ENCODE measurements at places on chromosomes 5 and 9.

DNA sequence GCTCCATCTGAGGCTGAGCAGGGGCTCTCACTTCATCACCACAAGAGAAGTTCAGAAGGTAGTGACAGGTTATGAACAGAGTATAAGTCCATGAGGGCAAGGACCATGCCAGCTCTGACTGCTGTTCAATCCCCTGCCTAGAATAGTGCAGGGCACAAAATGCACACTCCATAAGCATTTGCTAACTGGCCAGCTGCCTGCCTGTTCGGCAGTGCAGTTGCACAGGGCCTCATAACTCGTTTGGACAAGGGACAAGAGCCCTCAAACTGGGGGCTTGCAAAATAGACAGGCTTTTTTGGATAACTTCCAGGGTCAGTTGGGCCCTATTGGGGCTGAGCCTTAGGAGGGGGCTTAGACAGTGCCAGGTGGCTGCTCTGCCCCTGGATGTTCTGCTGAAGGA, 21.1 kb downstream of the SPARC start:
- no peak for DNase-seq

DNA sequence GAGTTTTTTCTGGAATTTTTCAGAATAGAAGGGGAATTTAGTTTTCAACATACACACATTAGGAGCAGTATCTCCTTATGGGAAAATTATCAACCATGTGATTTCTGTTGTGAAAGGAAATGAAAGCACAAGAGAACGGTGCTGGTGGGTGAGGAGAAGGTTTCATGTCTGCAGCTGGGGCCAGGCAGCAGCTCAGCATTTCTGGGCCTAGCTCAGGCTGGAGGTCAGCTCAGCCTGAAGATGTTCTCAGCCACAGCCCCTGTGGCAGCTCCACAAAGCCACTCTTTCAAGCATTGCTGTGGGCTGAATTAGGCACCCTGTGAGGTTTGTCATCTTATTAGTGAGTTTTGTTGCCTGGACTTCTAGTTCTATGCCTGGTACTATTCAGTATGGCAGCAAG, 90.3 kb downstream of the DIRAS2 start:
- no peak for DNase-seq

GRCh38 chr5:33611877-33612276, 171.1 kb downstream of the TARS1 start:
- DNase-seq, result no peak

DNA sequence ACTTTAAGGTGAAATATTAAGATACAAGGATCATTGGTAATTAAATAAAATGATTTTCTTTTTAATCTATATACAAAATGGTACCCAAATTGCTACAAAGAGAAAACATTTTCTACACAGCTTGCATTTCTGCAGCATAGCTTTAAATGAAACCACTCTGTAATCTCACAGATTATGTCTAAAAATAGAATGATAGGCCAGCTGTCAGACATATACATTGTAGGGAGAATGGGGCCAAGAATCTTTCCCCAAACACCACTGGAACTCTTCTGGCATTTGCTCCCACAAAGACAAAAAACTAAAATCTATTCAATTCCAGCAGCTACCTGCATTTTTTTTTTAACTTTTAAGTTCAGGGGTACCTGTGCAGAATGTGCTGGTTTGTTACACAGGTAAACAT, 124.1 kb upstream of the NR5A1 start:
- no peak for DNase-seq

DNA sequence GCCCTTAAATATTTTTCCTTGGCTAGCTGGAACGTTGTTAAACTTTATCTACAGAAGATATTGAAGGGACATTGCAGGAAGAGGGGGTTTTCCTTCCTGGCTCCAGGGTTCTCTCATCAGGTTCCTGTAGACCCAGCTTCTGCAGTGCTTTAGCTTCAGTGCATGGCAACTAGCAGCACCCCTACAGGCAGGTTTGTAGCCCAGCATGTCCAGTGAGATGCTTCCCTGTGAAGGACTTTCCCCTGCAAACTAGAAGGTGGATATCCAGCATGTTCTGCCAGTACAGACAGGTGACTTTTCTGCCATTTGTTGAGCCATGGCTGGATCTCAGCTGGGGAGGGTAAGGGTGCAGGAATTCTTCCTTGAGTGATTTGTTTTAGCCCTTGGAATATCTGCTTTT, 10.4 kb downstream of the CCL28 start:
- no peak for DNase-seq

DNA sequence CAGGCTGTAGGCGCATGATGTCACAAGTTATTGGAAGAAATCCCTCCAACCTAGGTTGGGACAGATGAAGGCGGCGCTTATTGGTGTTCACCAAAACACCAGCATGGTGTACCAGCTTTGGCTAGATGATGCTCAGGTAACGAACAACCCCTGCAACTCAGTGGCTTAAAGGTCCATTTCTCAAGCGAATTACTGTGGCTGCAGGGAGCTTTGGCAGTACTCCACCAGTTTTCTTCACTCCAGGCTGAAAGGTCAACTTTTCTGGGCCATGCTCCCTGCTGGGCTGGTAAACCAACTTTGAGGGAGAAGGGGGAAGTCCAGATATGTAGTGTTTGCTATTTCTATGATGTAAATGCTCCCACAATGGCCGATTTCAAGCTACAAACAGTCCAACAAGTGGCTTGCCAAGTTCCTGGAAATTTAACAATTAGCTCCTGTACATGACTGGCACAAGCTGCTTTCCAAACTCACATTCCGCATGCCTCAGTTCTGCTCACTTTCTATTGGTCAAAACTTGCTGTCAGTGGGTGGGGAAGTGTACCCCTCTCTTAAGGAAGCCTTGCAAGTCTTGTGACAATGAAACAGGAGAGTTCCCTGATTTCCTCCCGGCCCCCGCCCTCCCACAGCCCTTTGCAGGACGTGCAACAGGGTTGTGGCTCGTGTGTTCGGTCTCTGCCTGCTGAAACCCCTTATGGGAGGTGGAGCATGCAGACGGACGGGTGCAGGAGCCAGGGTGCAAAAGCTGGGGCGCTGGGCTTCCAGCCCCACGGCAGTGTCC, 588 bp upstream of the ZBED3 start:
- no peak for DNase-seq

DNA sequence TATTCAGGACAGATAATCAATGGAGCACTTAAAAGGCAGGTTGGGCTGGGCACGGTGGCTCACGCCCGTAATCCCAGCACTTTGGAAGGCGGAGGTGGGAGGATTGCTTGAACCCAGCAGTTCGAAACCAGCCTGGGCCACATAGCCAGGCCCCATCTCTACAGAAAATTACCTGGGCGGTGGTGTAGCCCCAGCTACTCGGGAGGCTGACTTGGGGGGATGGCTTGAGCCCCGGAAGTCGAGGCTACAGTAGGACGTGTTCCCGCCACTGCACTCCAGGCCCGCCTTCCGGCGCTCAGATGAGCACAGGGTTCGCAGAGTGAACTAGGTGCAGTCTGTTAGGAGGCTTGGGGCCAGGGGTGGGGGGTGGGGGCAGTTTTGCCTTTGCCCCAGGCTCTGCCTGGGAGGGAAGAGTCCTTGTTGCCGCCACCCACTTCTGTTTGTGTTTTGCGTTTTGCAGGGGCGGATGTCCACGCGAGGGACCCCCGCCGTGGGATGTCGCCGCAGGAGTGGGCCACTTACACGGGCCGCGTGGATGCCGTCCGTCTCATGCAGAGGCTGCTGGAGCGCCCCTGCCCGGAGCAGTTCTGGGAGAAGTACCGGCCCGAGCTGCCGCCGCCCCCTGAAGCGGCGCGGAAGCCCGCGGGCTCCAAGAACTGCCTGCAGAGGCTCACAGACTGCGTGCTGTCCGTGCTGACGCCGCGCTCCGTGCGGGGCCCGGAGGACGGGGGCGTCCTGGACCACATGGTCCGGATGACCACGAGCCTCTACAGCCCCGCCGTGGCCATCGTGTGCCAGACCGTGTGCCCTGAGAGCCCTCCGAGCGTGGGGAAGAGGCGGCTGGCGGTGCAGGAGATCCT, 85.2 kb downstream of the ANKRD33B start:
- no peak for DNase-seq

GRCh38 chr9:126347093-126347492, 20.5 kb downstream of the MVB12B start:
- DNase-seq, result no peak

All from esophagus squamous epithelium (tissue), 5 donors.